ENCODE measurements at places on chromosomes 1 and 21.
A peak's percentile ranks its signal among the peaks of the same experiment; 100 is the strongest.

DNA sequence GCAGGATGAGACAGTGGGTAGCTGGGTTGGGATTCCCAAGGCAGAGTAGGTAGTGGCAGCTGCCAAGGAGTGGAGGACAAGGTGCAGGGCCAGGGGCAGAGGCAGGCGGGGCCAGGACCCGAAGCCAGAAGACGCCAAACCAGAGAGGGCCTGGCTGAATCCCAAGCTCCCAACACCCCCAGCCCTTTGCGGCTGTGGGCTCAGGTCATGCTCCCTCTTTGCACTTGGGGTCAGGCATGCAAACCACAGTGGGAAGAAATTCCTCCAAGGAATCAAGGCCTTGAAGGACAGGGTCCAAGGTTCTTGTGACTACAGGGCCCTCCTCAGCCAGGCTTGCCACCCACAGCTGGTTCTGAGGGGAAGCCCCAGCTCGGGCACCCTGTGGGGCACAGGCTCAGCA lies 6.2 kb downstream of the C1orf210 start:
- DNase-seq, result no peak

DNA sequence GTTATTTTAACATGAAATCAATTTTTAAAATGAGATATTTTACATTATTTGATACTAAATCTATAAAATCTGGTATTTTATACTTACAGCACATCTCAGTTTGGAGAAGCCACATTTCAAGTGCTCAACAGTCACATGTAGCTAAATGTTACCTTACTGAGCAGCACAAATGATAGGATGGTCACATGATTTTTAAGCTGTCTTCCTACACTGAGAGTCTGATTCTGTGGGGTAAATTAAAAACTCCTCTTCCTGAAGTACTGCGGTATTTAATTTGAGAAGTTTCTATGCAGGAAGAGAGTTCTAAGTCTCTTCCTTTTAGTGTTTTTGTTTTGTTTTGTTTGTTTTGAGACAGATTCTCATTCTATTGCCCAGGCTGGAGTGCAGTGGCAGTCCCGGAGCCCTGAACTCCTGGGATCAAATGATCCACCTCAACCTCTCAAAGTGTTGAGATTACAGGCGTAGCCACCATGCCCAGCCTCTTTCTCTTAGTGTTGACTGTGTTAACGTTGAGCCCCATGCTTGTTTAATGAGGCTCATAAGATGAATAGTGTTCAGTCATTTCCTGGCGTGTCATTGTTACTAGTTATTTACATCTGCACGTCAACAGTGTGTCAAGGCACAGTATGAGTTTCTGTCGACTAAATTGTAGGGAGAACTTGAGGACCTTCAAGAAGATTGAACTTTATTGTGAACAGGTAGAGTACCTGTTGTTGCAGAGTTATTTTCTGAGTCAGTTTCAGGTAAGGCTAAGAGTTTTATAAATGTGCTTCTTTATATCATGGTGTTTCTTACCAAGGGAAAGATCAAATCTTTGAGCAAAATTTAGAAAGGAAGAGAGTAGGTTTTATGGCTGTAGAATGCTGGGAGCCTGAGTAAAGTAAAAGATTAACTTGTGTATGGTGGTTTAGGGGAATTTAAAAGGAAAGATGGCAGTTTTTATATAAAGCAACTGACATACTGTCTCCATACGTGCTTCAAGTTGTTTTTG lies 3.3 kb downstream of the CNST start:
- DNase-seq, result no peak

GRCh38 chr1:156122519-156123355 lies 8.2 kb downstream of the LMNA start:
- DNase-seq, result peak; percentile 87

GRCh38 chr1:104132382-104132973 lies 382.8 kb downstream of the AMY1C start:
- DNase-seq, result peak; percentile 21

DNA sequence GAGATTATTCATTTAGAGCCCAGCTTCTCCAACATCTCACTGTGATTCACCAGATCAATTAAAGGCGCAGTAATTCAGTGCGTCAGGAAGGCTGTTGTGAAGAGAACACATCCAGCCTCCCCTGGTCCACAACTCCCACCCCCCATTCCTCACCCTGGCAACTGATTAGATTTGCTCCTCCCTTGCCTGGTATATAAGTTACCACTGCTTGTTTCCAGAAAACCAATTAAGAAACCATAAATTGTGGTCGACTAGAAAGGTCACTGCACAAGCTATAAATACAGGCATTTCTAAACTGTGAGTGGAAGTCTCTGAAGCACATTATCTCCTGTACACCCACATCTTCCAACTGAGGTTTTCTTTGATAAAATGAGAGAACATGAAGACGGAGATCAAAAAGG lies 41.9 kb downstream of the FAM163A start:
- DNase-seq, result no peak

DNA sequence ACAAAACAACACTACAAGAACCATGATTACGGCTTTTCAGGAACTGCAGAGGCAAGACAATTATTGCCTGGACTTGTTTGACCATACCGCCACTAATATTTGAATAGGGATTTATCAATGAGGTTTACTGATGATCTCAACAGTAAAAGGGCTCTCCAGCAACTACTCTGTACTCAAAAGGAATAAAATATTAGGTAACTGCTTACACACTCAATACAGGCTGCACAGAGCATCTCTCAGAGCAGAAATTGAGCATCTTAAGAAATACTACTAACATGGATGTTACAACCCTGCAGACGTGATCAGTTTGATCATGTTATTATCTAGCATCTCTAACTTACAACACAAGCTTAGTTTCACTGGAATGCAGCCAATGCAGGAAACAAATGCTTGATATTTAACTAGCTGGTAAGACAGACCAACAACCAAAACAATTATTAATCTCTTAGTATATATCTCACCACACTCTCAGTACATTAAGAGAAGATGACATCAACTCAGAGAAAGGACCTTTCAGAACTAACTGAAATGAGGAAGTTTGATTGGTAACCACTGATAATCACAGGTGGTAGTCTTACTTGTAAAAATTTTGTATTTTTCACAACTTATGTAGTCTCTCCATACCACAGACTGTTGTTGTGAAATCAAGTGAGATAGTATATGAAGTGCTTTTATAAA lies 52.2 kb downstream of the PUM1 start:
- no peak for DNase-seq

GRCh38 chr1:153577624-153578051 lies 12.0 kb upstream of the S100A2 start:
- no peak for DNase-seq

- DNase-seq, result peak; percentile 16
Observed at GRCh38 chr1:109873278-109874175, 37.1 kb upstream of the CSF1 start.

- no peak for DNase-seq
Observed at GRCh38 chr1:214638459-214638807, 35.4 kb downstream of the CENPF start.

GRCh38 chr1:43604192-43604591 lies 45.8 kb upstream of the KDM4A start:
- DNase-seq, result no peak

- DNase-seq, result peak; percentile 79
Observed at GRCh38 chr1:68111519-68112436, 61.4 kb upstream of the DIRAS3 start.

DNA sequence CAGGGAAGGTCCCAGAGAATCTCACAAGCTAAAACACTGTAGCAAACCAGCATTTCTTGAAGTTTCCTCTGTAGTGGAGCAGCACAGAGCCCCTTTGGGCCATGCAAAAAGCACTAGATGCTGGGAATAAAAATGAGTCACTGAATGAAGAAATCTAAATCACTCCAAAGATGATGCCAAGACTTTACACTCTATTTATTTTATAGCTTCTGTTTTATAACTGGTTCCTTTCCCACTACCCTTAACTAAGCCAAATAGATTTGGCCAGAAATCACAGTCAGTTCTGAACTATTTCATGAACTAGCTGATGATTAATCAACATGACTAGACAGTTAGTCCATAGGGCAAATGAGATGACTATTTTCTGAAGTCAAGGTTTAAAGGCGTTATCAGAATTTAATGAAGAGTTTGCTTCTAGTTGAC lies 89.5 kb downstream of the SCMH1 start:
- DNase-seq, result peak; percentile 38

DNA sequence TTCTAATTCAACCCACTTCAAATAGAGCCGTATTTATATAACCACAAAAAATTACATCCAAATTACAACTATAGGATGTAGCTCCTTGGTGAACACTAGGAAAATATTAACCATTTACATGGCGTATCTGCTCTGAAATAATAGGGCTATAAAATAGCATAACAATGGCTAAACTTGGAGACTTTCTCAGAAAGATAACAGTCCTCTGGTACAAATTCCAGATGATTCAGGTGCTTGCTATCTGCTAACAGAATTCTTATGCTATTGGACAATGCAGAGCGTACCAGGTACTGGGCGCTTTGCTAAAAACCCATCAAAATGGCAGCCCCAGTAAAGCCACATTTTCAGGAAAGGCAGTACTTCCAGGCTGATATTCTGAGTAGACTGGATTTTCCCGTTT lies 209.7 kb upstream of the C8B start:
- DNase-seq, result no peak

GRCh38 chr1:15902882-15903281 lies 55.4 kb downstream of the SPEN start:
- peak; percentile 19 for DNase-seq

GRCh38 chr1:56396581-56396980 lies 182.8 kb downstream of the PLPP3 start:
- no peak for DNase-seq

- DNase-seq, result no peak
Observed at GRCh38 chr1:224863486-224863885, 66.0 kb upstream of the DNAH14 start.

DNA sequence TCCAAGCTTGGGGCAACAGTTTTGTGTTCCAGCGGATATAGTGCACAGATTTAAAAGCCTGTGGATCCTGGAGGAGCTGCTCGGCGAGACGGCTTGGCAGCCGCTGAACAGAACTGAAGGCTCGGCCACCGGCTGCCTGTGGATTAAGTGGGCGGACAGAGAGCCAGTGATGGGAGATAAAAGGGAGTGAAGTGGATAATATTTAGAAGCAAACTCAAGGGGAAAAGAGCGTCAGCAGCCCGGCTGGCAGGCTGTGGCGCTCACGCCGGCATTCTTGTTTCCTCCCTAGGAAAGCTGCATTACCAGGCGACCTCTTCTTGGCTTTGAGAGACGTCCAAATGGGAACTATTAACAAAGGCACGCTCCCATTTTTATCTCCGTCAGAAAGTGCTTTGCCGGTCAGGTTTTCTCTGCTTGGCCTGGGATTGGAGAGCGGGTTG lies 10.4 kb downstream of the TRABD2B start:
- no peak for DNase-seq

- no peak for DNase-seq
Observed at GRCh38 chr1:166980818-166981217, 5.5 kb upstream of the ILDR2 start.

DNA sequence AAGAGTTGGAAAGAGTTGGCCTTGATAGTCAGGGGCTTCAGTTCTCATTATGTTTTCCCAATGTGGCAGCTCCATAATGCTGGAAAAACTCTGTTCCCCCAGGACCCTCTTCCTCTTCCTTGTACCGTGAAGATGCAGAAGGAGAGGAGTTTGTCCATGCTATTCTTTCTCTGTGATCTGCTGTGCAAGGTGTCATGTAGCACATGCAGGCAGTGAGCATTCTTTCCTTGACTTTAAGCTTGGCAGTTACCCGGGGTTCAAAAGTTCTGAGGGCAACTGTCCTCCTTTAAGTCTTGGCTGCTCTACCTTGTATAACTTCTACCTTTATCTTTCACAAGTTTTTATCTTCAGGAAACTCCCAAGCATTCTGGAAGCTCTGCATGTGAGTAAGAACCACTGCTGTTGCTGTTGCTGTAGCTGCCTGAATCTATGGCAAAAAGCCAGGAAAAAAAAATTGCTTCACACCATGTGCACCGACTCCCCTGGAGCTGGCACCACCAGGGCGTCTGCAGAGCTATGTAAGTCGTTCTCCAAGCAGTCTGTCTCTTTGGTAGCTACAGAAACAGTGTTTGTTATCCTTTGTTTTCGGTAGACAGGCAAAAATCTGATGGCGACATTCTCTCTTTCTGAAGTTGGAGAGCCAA lies 42.7 kb upstream of the SLC16A1 start:
- peak; percentile 14 for DNase-seq

- no peak for DNase-seq
Observed at GRCh38 chr1:243499248-243499647, 243.4 kb downstream of the SDCCAG8 start.

DNA sequence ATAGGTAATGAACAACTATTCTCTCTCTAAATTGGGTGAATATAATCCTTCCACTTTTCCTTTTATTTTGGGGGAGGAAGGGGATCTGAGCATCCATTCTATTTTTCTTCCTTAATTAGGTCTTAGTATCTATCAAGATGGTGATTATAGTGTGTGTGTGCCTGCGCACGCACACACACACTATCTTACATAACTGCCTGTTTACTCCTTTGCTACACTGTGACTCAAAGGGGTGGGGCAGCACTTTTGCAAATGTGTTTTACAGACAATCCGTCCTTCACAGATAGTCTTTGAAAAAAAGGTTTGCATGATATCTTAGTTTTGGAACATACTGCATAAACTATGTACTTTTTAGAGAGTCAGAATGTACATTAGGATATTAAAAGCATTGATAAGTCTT lies 191.5 kb downstream of the SDCCAG8 start:
- peak; percentile 22 for DNase-seq

DNA sequence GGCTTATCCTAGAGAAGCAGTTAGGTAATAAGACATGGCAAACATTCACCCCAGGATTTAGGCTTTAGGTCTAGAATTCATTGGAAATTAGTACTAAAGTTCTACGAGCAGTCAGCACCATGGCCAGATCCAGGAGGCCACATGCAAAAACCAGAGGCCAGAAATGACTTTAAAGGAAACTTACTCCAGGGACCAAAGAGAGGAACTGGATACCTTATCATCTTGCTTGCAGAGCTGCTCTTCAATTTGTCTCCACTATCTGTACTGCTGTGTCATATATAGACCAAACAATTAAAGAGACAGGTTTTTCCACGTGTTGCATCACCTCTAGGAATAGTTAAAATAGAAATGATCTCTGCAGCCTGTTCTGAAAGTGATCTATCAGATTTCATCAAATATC lies 127.8 kb downstream of the LMX1A start:
- no peak for DNase-seq

- DNase-seq, result no peak
Observed at GRCh38 chr1:178934546-178934945, 63.7 kb upstream of the ANGPTL1 start.

DNA sequence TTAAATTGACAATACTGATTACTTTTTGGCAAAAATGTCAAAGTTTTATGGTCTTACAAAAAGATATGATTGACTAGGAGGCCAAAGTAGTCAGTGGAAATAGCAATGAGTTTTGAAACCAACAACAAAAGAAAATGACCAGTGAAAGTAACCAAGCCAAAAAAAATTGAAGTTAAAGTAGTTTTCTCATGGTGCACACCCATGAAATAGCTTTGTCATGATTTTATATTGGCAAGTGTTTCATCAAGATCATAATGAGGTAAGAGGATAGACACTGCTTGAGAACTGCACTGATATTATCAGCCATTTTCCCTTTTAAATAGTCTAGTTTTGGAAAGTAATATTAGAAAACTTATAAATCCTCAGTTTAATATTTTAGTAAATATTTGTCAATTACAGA lies 206.2 kb upstream of the ADAMTS5 start:
- DNase-seq, result no peak

All from A549 (cell line).